Kidney capillary endothelial cell (primary cell): ENCODE measurements at places on chromosomes 5 and 9.
A peak's percentile ranks its signal among the peaks of the same experiment; 100 is the strongest.

- no peak for DNase-seq
These were observed 4.0 kb downstream of the SEC61B start for GRCh38 chr9:99226054-99226453.

GRCh38 chr5:169341556-169341955, 40.6 kb upstream of the SLIT3 start:
- no peak for DNase-seq

DNA sequence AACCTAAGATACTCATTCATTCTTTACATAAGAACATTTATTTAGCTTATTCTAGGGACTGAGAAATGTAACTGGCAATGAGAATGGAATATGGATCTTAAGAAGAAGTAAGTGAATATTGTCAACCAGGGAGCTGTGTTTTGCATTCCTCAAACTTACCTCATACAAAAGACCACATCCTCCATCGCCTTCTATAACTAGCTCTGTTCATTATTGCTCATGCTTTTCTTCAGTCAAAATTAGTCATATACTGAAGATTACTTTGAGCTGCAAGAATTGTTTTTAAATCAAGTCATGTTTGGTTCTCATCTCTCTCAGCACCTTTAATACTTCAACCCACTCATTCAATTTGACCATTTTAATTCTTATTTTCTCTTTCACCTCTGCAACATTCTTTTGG, 140.3 kb upstream of the RASA1 start:
- DNase-seq: no peak

GRCh38 chr9:99387431-99387830, 165.3 kb downstream of the SEC61B start:
- DNase-seq: no peak

GRCh38 chr9:106892632-106893031, 29.7 kb downstream of the ZNF462 start:
- peak; percentile 97 for DNase-seq

DNA sequence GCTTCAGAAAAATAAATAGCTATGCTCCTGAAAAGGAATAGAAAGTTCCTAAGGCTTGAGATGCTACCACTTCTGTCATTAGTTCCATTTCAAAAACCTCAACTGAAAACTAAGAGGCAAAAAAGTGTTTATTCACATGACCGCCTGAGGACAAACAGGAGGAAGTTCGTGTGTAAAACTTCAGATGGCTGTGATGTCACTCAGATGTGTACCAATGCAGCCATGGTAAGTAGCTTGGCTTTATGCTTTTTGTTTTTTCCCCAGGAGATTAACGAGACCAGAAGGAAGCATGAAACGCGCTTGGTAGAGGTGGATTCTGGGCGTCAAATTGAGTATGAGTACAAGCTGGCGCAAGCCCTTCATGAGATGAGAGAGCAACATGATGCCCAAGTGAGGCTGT, 33.0 kb downstream of the LMNB1 start:
- no peak for DNase-seq

DNA sequence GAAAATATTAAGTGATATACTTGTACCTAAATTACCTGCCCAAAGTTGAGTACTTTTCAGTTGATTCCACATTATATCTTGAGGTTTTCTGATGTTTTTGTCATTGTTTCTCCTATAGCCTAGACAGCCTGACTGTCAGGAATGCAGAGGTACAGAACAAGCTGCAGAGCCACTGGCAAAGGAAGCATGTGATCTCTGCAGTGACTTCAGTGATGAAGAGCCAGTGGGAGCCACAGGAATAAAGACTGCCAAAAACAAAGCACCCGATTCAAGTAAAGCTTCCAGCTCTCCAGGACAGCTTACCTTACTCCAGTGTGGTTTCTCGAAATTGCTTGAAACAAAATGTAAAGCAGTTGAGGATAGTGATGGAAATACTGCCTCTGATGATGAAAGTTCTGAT, 96.3 kb downstream of the ERCC6L2 start:
- DNase-seq: no peak

- DNase-seq: no peak
These were observed 24.8 kb downstream of the P4HA2 start for GRCh38 chr5:132202711-132203463.

- DNase-seq: no peak
These were observed 23.7 kb upstream of the HK3 start for GRCh38 chr5:176922817-176923216.

GRCh38 chr9:34405719-34406118, 29.0 kb upstream of the MYORG start:
- no peak for DNase-seq

DNA sequence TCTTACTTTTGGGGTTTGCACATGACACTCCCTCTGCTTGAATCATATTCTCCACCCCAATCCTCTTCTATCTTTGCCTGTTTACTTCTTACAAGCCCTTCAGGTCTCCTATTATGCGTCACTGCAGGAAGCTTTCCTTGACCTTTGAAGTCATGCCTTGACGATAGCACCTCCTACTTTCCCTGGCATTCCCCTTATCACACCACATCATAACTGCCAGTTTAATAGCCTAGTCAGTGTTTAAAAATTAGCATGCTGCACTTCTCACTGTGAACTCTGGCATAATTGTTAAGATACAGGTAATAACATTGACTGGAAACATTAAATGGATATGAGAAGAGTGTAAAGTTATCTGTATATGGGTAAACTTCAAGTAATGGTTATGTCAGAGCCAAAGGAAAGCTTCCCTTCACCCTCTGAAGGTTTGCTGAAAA, 37.1 kb upstream of the CEP120 start:
- DNase-seq: no peak

DNA sequence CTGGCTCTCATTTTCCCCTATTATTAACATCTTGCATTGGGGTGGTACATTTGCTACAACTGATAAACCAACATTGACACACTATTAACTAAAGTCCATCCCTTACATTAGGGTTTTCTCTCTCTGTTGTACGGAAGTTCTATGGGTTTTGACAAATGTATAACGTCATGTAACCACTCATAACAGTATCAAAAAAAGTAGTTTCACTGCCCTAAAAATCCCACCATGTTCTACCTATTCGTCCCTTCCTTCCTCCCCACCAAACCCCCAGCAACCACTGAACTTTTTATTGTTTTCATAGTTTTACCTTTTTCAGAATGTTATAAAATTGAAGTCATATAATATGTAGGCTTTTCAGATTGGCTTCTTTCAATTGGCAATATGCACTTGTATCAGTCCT, 40.1 kb downstream of the MLLT3 start:
- DNase-seq: no peak

DNA sequence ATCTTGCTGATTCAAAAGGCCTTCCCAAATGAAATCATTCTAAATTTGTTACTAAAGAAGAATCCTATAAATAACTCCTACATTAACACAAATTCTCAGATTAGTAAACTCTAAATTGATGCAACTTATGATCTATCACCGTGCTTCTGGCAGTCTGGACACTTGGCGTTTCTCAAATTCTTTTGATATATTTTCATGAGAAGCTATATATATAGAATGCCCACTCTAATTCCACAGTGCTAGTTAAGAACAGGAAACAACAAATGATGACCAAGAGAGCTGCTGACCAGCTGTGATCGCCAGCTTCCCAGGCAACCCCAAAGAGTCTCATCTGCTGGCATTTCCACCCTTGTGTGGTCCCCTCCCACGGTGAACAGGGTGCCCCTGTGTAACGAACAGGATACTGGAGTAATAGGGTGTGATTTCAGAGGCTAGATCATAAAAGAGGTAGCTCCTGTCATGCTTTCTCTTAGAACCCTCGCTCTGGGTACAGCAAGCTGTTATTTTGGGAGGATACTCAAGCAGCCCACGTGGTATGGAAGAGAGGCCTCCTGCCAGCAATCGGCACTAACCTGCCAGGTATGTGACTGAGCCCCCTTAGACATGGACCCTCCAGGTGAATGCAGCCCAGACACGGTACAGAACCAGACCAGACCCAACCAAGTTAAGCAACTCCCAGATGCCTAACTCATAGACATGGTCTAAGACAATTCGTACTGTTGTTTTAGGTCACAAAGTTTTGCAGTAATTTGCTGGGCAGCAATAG, 64.7 kb downstream of the CDC14B start:
- DNase-seq: peak; percentile 67

DNA sequence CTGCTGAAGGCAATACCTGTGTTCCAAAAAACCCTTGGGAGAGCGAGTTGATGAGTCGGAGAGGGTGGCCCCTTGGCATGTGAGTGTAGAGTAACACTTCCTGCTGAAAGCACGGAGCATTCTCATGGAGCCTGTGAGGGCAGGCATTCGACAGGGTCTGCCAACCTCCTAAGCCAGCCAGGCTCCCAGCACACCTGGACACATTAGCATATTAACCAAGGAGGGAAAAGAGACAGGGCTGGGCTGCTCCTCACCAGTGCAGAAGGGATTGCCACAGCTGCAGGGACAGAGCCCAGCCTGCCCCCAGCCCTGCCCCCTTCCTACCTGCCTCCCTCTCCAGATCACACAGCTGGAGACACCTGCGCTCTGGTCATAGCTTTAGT, 46.4 kb upstream of the SEMA4D start:
- DNase-seq: no peak

GRCh38 chr5:102545175-102545574, 46.4 kb upstream of the SLCO6A1 start:
- no peak for DNase-seq

- DNase-seq: no peak
These were observed 147.0 kb downstream of the CAVIN4 start for GRCh38 chr9:100724886-100725285.

DNA sequence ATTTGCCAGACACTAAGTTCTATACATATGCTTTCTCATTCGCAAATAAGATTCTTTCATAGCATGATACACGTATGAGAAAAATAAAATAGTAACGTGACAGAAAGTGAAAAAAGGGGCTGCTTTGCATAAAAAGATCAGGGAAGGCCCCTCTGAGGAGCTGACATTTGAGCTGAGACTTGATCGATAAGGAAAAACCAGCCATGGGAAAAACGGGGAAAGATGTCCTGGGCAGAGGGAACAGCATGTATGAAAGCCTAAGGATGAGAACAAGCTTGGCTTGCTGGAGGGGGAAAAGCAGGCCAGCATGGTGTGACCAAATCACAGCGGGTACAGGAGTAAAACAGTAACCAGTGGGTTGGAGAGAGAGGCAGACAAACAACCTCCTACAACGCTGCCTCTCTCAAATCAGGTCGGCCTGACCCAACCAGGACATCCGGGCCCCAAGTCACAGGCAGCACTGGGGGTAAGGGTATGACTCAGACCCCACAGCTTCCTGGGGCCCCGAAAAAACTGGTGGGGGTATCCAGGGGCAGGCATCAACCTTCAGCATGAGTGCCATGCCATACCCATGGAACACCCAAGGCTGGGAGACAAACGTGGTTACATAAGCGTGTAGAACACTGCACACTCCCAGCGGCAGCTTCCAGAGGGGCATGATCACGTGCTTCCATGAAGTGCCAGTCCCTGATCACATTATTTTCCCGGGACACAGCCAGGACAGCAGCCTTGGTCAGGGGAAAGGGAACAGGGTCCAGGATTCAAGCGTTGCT, 2.2 kb downstream of the TNIP1 start:
- DNase-seq: no peak

DNA sequence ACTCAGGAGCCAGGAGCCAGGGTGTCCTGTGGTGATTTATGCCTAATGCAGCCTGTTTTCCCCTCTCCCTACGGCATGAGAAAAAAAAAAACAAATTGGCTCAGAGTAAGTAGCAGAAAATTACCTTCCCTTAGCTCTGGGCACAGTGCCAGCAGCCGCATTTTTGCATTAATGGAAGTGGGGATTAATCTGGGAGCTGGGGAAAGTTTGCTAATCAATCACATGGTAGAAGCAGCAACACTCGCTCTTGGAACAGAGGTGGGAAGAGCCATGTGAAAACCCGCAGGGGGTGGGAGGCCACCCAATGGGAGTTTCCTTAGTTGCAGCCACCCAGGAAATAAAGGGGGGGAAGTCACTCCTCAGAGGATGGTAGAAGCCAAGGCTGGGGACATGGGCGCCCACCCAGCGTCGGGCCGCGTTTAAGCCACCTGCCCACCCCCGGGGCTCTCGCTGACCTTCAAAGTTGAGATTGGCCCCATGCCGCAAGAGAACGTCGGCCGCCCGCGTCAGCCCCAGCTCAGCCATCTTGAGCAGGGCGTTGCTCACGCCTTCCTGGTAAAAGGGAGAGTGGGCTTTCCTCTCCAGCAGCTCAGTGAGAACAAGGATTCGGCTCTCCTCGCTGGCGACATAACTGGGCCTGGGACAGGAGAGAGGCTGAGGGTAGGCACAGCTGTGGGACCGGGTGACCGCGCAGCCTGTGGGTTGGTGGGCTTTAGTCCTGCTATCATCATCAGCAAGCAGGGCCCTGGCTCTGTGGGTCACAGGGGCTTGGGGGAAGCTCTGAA, 1.7 kb downstream of the ASB6 start:
- DNase-seq: no peak

- DNase-seq: no peak
These were observed 43.7 kb downstream of the GLRX start for GRCh38 chr5:95778713-95779436.

DNA sequence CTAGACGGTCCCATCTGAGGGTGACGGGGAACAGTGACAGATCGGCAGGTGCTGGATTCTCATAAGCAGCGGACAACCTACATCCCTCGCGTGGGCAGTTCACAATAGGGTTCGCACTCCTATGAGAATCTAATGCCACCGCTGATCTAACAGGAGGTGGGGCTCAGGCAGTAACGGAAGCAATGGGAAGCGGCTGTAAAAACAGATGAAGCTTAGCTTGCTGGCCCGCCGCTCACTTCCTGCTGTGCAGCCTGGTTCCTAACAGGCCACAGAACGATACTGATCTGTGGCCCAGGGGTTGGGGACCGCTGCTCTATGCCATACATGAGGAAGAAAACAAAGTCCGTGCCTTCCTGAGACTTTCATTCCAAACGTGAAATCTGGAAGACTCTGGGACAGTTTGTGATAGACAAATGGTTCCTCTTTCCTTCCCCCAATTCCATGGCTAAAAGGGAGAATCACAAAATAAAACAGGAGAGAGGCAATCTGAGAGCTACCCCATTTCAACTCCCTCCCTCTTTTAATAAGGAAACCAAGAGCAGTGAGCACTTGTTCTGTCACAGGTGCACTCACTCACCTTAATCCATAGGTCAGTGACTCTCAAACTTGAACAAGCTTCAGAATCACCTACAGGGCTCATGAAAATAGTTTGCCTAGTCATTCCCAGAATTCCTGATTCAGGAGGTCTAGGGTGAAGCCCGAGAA, 12.1 kb downstream of the PDCL start:
- DNase-seq: peak; percentile 87

DNA sequence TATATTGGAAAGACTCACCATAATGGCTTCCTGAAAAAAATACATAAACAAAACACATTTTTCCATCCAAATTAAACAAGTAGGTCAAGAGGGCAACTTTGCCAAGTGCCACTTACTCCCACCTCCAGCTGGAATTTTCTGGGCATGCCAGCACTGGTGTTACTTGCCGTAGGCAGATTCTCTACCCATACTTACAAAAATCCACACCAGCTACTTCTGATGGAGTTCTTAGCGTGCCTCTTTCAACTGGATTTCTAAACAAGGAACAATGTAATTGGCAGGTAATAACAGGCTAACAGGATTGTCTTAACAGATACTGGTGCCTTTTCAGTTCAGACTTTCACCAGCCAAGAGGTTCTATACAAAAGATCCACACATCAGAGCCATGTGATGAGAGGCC, 301.4 kb downstream of the MLLT3 start:
- no peak for DNase-seq
